Dermis microvascular lymphatic vessel endothelial cell (primary cell): ENCODE measurements at places on chromosomes 6 and 20. TPM values are rescaled to one million over a fixed set of nuclear protein-coding genes. Genes with fewer than 3 reads are reported as not detected.
A peak's percentile ranks its signal among the peaks of the same experiment; 100 is the strongest.

The DDX43 gene
- 0.38 and 1.3 TPM in 2 replicates for total RNA-seq

The WFDC10B gene
- total RNA-seq, result not detected in 2 replicates

The COL9A1 gene
- not detected in 2 replicates for total RNA-seq

The NR2E1 gene
- not detected in 2 replicates for total RNA-seq

DNA sequence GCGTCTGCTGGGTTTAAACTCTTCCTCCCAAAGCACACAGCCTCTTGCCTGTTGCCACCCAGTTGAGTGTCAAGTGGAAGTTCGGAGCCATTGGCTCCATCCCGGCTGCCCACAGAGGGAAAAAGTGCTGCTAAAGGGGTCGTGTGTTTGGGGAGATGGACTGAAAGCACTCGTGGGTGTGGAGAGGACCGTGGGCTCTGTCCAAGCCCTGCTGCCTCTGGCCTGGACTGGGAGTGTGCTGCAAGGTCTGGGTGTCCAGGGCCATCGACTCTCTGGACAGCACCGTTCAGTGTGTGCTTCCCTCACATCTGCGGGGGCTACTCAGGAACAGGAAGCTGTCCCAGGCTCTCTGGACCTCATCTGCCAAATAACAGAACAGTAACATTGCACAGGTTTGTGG, 269.3 kb downstream of the DLL1 start:
- DNase-seq, result no peak

- peak; percentile 51 for DNase-seq
Observed at GRCh38 chr6:132259070-132259469, 142.2 kb downstream of the MOXD1 start.

GRCh38 chr20:32231245-32231644, 23.6 kb downstream of the POFUT1 start:
- no peak for DNase-seq

DNA sequence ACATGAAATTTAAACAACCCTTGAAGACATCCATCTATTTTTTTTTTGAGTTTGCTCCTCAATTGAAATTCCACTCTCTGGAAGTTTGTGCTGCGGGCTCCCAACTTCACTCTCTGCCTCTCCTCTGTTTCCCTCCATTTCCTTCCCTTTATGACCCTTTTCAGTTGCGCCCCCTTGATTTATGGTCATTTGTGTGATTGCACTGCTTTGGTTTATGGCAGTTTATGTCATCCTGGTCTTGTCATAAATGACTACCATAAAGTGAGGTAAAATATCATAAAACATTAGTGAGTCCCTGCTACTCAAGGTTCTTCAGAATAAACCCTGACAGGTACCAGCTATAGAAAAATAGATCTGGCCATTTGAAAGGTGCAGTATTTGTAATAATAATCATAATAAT, 348.3 kb upstream of the ZFP64 start:
- DNase-seq, result no peak

DNA sequence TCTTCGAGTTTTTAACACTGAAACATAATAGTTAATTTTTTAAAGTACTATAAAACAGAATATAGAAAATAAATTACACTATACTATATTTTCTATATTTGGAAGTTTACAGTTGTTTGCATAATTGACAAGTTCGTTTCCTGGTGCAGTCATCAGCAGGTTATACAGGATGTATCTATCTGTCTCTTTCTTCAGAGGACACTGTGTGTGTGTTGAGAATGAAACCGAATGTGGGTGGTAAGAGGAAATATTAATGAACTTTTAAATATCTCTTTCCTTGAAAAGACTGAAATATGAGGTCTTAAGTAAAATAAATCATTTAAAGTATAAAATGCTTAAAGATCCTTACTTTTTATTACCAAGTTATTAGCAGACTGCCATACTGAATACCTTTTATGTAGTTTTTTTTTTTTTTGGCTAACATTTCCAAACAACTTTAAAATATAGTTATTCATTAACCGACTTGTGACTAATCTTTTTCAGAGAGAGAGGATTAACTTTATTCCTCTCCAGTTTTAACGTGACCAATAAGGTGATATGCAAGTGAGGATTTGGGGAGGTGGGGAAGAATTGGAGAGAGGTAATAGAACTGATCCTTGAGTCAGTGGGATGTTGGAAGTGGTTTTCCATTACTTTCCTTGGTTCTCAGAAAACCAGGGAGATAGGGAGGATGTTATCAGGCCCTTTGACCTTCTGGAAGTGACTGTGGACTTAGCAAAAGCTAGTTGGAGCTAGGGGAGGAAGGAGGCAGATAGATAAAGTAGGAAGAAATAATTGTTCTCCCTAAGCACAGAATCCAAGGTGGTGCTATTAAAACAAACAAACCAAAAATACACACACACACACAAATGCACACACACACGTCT, 380.0 kb upstream of the FLRT3 start:
- no peak for DNase-seq

GRCh38 chr6:125944434-125944816, 12.1 kb upstream of the HINT3 start:
- peak; percentile 97 for DNase-seq

- no peak for DNase-seq
Observed at GRCh38 chr6:43683708-43684455, 3.7 kb downstream of the MRPS18A start.

- no peak for DNase-seq
Observed at GRCh38 chr6:41286544-41287346, at the start of gene TREM1. Gene TREM1, minus strand, starts transcription at chr6:41286682. Its CDS starts 27 bp downstream, at chr6:41286655.

DNA sequence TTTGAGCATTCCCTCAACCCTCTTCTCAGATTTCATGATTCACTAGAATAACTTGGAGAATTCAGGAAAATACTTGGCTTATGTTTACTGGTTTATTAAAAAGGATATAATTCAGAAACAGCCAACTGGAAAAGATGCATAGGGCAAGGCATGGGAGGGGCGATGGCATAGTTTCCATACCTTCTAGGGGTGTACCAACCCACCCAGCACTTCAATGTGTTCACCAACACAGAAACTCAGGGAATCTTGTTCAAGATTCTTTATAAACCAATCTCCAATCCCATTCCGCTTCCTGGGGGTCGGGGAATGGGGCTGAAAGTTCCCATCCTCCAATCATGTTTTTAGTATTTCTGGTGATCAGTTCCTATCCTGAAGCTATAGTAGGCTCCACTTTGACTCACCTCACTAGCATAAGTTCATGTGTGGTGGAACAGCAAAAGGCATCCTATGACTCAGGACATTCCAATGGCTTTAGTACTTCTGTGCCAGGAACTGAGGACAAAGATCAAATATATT, 164.4 kb downstream of the SIM1 start:
- peak; percentile 86 for DNase-seq

DNA sequence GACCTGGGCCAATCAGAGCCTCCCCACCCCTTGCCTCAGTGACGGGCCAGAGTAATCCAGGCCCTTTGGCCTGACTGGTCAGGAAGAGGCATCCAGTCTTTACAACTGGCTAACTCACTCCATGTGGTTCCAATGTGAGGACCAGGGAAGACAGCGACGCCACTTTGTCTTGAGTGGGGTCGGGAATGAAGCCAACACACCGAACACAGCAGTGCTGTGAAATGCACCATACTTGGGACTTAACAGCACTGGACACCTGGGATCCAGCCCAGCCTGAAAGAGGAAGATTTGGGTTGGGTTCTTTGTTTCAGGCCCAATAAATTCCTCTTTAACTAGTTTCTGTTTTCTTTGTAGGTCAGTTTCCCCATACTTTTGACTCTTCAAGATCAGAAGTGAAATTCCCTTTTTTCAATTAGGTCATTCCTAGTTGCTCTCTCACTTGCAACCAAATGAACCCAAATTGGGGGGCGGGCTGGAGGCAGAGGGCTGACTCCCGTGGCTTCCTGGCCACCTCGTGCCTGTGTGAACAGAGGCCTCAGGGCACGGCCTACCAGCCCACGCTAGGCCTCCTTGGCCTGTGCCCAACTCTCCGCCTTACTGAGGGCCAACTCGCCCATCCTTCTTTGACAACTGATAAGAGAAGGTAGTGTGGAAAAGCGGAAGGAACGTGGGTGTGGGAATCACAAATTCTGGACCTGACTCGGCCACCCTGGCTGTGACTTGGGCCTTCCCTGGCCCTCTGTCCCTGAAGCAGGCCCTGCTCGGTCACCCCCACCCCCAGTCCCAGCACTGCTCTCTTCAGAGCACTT, 17.1 kb downstream of the SULF2 start:
- DNase-seq, result peak; percentile 49

GRCh38 chr6:159968295-159969203, at the start of gene IGF2R:
Gene IGF2R, plus strand, starts transcription at chr6:159969082. Its CDS starts 165 bp downstream, at chr6:159969247.
- peak; percentile 85 for DNase-seq

- DNase-seq, result no peak
Observed at GRCh38 chr6:10307476-10307875, 107.4 kb downstream of the TFAP2A start.
